ENCODE measurements at places on chromosomes 1 and 21.

DNA sequence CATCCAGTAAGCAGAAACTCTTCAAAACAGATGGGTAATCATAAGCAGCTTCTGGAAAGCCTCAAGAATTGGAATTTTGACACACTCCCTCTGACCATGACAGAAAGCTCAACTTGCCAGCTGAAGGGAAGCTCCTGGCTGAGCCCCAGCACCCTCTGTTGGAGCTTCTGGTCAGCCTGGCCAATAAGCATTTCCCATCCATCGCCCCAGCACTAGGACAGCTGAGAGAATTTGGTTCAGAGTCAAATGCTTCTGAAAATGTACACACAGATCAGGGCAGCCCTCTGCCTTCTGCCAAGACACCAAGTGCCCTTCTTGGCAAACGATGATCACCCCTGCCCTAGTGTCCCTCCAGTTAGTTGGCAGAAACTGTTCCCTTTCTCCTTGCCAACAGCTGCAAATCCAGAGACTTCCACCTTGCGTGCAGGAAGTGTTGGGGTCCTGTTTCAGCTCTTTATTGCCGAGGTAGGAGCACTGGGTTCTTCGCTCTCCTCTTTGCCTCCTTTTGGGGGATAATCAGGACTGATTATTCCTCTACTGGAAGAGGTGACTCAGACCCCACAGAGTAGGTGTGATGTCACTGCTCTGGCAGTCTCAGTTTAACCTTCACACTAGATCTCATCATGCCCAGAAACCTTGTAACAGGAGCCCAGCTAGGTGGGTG, 11.9 kb downstream of the PIGV start:
- DNase-seq, result no peak

DNA sequence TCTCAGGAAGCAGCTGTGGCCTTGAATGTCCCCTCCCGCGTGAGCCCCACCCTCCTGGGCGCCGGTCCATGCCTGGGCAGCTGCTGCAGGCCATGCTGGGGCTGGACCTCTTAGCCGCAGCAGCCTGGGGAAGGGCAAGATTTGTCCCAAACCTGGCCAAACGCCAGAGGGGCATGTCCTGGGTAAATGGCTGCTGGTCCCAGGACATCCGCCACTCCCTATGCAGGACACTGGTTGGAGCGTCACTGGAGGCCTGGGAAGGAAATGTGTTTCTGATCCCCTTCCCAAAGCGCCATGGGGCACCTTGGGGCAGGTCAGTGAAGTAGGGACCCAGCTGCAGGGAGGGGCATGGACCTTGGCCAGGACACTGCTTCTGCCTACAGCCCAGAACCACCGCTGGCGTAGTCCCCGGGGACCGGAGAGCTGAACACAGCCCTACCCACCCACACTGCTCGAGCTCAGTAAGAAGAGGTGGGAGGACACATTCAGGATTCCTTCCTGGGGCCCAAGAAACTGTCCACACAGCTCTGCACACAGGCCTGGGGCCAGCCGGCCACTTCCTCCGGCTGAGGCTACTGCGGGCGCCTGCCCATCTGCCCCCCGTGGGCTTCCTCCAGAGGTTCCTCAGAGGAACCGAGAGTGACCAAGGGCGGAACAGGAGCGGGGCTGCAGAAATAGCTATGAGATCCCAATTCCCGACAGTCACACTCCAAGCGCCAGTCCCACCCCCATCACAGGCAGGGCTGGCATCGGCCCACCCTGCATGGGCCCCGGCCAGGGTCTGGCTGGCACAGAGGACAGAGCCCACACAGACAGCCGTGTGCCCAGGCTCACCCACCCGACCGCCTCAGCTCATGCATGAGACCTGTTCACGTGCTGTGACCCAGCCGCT, 10.8 kb upstream of the PLEKHG5 start:
- no peak for DNase-seq

GRCh38 chr1:181369416-181369815, 113.9 kb upstream of the CACNA1E start:
- no peak for DNase-seq

DNA sequence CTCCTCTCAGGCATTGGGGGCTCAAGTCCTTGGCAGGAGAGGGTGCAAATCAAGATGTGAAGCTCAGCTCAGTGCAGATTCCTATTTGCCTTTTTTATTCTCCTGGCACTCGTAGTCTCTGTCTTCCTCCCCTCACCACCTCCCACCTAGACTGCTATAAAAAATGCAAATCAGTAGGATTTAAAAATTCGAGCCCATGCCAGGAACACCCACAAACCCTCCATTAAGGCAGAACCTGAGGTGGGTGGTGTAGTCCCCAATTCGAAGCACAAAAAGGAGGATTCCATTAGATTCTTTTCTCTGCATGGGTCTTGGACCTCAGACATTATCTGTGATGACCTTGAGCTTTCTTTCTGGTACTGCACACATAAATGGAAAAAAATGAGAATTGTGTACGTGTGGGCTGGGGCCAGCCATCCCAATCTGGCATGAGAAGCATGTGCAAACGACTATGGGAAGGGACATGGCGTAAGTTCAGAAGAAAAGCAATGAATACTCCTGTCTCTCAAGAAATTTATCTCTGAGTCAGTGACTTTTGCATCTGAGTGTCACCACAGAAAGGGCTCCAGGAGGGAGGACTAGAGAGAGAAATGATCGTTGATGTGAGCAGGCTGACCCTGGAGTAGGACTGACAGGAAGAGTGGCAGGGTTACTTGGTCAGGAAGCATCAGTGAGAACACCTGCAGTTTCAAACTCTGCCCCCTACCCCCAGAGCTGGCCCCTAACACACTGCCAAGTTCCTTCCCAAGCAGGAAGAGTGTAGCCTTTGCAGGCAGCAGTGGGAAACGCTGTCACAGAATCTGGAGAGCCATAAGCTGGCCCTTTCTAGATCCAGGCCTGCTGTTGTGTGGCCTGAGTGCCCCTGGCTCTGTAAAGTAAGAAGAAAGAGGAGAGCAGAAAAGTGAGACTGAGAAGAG, 1.7 kb downstream of the INKA2 start:
- DNase-seq, result no peak

DNA sequence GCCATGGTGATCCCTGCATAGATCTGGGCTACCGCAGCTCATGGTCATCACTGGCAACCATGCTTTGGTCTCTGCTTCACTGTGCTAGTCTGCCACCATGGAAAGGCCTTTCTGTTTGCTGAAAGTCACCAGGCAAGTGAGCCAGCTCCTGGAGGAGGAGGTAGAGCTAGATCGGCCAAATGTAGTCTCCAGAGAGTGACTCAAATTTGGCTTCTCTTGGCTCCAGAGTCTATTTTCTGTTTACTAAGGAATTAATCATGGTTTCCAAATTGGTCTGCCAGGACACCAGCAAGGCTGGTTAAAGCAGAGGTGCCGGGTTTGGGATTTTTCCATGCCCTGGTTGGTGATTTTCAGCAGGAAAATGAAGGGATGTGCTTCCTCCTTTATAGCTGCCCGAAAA, 52.7 kb upstream of the IVNS1ABP start:
- no peak for DNase-seq

DNA sequence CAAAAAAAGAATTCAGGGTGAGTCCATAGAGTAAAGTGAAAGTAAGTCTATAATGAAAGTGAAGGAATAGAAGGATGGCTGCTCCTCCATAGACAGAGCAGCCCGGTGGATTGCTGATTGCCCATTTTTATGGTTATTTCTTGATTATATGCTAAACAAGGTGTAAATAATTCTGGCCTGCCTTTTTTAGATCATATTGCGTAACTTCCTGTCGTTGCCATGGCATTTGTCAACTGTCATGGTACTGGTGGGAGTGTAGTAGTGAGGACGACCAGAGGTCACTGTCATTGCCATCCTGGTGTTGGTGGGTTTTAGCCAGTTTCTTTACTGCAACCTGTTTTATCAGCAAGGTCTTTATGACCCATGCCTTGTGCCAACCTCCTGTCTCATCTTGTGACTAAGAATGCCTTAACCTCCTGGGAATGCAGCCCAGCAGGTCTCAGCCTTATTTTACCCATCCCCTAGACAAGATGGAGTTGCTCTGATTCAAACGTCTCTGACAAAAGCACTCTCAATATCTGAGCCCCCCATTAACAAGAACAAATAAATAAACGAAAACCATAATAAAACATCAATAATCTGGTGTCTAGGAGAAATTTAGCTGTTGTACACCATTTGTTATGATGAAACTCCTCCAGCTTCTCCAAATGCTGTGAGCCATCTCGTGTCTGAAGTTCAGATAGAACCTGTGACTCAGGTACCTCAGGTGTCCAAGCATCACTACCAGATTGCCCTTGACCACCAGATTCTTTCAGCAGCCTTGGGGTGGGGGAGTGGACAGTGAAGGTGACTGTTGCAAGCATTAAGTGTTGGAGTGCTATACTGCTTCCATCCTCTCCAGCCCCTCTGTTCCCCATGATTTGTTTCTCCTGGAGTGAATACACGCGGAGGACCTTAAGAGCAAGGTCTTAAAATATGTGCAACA, 36.0 kb downstream of the EBNA1BP2 start:
- no peak for DNase-seq

DNA sequence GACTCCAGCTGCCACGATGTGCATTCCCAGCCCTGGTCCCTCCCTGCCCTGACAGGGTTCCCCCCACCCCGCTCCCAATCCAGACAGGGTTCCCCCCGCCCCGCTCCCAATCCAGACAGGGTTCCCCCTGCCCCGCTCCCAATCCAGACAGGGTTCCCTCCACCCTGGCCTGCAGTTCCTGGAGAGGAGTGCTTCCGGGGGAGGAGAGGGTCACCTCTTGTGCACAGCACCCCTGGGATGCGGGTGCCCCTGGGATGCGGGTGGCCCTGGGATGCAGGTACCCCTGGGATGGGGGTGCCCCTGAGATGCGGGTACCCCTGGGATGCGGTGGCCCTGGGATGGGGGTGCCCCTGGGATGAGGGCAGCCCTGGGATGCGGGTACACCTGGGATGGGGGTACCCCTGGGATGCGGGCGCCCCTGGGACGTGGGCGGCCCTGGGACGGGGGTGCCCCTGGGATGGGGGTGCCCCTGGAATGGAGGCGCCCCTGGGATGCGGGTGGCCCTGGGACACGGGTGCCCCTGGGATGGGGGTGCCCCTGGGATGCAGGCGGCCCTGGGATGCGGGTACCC, 36.7 kb upstream of the SLC19A1 start:
- DNase-seq, result no peak

GRCh38 chr1:211609120-211610024, 30.4 kb upstream of the SLC30A1 start:
- DNase-seq, result no peak

DNA sequence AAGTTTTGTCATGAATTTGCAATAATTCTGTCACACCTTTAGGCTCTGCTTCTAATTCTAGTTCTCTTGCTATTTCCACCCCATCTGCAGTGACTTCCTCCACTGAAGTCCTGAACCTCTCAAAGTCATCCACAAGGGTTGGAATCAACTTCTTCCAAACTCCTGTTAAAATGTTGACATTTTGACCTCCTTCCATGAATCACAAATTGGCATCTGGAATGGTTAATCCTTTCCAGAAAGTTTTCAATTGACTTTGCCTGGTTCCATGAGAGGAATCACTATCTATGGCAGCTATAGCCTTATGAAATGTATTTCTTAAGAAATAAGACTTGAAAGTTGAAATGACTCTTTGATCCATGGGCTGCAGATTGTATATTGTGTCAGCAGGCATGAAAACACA, 19.7 kb upstream of the SFT2D2 start:
- no peak for DNase-seq

DNA sequence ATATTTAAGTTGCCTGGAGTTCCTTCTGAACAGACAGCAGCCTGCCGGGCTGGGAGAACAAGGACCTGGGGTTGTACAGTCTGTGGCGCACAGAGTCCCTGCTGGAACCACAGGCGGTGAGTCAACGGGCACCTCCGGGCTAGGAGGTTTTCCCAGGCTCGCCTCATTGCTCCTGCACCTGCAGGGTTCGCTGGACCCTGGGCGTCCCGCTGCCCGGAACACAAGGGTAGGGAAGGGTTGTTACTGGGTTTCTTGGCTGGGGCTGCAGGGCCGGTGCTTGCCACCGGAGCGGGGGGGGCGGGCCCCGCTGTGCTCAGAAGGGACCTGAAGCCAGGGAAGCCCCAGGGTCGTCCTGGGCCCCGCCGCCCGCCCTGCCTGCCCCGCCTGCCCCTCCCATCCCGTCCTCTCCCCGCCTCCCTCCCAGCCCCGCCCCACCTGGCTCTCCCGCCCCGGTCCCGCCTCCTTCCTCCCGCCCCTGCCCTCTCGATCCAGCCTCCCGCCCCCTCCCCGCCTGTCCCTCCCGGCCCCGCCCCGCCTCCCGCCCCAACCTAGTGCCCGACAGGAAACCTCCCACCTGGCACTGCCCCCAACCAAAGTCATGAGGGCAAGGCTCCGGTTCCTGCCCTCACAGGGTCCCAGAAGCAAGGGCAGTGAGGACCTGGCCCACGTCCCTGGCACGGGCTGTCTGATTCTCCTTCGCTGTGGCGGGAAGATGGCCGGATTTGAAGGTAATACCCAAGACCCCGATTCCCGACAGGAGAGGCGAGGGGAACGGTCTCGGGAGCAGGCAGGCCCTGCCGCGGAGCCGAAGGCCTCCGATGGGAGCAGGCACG, 6.8 kb downstream of the JMJD4 start:
- peak; percentile 41 for DNase-seq

GRCh38 chr1:53121319-53122172, 20.9 kb downstream of the SLC1A7 start:
- DNase-seq, result no peak

DNA sequence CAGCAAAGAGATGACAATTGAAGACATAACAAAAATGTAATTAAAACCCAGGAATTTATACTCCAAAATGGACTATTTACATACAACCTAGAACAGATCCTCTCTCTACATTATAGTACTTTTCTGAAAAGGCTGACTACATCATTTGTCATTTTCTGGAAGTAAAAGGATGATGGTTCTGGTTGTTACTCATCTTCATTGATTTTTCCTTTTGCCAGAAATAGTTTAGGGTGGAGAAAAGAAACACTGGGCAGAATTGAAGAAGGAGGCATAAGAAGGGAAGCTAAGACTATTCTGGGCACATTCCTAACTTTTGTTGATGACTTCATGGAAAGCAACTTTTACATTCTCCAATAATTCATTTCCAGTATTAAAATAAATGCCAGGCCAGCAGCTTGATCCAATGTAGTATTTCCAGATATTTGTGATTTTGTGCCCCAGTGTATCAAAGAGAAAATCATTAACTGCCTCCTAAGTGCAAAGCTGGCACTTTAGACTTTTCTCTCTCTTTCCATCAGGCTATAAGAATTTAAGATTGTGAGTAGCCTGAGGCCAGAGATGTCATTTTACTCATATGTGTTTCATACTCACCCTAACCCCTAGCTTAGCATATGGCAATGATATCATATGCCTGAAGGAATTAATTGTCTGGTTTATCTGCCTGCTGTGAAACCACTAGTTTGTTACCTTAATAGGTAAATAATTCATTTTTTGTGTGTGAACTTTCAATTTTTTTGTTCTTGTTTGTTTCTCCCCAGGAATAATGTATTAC, 369.5 kb upstream of the LYPLAL1 start:
- DNase-seq, result no peak

- DNase-seq, result no peak
Observed at GRCh38 chr1:179447489-179447888, 81.7 kb downstream of the AXDND1 start.

All from stimulated activated CD8-positive, alpha-beta memory T cell treated with anti-CD3 and anti-CD28 coated beads, Interleukin-7, amount 100 ng/mL, for 1 hour (primary cell).